ENCODE measurements at places on chromosomes 7 and 10.

GRCh38 chr7:55549457-55549856 lies 22.8 kb downstream of the VOPP1 start:
- DNase-seq, result no peak

DNA sequence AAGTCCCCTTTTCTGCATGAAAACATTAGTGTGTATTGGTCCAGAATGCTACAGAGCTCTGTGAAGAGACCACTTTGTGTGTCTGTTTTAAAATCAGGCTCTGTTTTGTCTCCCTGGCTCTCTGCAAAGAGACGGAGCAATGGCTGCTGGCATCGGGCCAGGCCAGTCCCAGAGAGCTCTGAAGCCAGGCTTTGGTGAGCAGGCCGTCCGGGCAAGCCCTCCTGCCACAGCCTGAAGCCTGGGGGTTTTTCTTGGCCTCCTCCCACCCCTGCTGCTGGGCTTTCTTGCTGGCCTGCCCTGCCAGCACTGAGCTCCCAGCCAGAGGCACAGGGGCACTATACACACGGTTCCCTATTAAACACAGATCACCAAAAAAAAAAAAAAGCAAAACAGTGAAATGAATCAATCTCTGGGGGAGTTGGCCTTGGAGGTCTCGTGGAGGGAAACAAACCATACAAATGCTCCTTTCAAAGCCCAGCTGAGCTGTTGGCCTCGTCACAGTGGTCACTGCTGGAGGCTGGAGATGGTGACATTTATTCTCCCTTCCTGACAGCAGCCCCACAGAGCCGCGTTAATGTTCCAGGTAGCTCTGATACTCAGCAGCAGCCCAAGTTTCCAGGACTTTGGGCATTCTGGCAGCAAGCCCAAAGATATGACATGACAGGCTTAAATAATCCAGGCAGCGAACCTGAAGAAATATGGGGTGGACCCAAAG lies 237.2 kb downstream of the TCF7L2 start:
- DNase-seq, result no peak

- DNase-seq, result no peak
Observed at GRCh38 chr7:127678947-127679346, 27.0 kb downstream of the SND1 start.

GRCh38 chr7:5526100-5526905 lies 102.7 kb upstream of the TNRC18 start:
- DNase-seq, result peak; percentile 31

DNA sequence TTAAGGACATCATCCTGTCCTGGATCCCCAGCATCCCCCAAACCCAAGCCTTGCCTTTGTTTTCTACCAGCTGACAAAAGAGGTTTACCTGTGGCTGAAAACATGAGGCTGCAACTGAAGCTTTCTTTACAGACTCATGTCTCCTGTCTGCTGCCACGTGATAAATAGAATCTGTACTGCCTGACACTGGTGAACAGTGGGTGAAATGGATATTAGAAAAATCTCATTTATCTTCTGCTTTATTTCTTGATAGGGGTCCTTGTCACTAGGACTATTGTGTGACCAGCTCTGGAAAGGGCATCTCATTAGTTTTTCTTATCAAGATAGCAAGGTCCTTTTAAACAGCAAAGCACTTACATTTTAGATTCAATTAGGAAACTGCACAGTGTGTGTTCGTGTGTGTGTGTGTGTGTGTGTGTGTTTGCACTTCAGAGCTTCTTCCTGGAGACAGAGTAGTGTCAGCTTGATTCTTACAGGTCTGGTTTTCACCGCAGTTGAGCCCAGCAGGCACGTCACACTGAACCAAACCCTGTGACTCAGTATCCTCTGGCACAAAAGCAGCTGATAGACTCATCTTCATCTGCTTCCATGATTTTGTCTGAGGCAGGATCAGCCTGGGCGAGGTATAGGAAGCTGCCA lies 373.5 kb upstream of the CELF2 start:
- DNase-seq, result no peak

DNA sequence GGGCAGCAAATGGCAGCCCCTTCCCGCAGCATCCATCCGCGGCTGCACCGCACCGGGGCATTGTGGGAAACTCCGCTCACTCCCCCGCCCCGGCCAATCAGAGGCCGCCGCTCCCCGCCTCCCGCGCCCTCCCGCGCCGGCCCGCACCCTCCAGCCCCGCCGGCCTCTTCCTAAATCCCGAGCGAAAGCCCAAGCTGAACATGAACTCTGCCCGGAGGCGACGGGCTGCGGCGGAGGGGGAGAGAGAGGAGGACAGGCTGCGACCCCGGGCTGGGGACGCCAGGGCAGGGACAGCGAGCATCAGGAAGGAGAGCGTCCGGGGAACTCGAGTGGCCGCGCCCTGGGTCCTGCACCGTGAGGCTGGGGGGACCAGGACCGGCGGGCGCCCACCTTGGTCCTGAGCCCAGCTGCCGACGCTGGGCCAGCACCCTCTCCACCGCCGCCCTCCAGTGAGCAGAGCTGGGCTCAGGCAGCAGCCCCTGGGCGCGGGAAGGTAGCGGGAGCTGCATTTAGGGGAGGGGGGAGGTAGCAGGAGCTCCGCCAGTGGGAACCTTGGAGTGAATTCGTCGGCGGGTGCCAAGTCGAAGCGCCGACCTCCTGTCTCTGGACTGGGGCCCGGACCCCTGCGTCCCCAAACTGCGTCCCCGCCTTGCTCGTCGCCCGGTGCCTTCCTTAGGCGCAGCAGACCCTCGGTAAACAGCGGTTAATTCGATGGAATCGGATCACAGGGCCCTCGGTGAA lies at the start of gene DGKI:
DGKI (minus strand) TSS at position 148 of the 741 bp plus-strand sequence.
- DNase-seq, result no peak

DNA sequence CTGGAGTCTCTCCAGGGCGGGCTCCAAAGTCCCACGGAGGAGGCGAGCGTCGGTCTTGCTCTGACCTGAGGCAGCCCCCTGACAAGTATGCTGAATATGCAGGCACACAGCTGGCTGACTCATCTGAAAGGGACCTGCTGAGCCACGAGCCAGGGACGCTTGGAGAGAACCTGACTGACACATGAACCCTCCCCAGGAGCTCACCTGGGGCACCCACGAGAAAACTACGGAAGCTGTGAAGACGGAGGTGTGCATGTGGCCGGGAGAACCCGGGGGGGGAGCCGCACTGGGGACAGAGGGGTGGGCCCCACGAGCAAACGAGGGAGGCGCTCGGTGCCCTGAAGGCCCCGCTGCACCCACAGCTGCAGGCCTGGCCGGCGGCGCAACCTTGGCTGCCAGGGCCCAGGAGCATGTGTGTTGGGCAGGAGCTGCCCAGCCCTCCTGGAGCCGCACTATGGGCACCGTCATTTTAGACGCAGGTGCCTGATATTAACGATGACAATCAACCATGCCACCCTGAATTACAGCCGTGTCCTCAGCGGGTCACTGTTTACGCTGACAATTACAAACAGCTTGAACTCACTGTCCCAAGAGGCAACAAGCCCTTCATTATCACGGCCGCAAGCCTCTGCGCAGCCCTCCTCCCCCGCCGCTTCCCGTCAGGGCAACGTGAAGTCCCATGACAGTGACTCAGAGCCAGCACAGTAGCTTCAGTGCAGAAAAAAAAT lies 64.7 kb downstream of the DIP2C start:
- no peak for DNase-seq

GRCh38 chr7:48045195-48045765 lies 9.9 kb downstream of the C7orf57 start:
- DNase-seq, result no peak

DNA sequence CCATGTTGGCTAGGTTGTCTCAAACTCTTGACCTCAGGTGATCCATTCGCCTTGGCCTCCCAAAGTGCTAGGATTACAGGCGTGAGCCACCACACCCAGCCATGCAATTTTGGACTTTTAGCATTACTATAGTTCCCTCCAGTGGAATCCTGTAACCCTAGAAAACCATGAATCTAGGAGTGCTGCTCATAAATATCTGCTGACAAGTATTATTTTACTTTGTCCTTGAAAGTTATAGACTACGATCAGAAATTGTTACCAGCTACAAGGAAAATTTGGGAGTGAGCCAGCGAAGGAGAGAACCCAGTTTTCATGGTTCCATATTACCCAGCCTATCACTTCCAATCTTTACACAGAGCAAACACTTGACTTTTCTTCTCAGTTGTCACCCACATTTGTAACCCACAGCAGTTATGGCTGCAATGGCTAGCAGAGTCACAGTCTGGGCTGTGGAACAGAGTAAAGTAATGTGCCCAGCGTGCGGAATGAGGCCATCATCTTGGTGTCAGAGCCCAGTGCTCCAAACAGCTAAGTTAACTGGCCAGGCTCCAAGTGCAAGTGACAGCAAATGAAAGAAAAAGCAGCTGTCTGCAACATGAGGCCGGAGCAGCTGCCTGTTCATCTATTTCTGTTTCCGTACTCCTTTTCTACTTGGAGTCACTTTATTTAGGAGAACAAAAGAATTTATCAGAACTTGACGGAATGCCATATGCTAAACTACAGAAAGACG lies 29.9 kb downstream of the ZC3HC1 start:
- no peak for DNase-seq

DNA sequence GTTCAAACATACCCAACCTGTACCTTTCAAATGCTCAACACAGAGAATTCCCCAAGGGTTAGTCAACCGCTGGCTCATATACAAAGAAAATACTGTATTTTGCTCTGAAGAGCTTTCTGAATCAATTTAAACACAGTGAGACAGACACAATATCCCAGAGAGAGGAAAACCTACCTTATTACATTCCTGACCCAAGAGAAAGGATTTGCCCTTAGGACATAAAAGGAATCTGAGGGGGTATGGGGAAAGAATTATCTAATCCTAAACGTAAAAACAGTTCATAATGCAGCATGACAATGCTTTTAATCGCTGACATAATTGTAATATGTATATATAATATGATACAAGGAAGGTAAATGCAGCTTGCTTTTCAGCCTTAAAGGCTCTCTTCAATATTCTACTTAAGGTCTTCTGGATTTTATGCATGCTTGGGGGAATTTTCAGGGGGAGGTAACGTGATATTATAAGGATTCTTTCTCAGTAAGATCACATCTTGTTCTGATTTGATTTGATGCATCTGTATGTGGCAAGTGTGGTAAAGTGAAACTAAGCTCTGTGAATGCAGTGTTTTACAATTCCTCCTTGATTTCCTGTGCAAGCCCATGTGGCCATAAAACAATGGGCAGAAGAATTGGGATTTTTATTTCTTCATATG lies 240.5 kb downstream of the GLI3 start:
- no peak for DNase-seq

GRCh38 chr7:102814025-102814471 lies 65.2 kb downstream of the FAM185A start:
- no peak for DNase-seq

DNA sequence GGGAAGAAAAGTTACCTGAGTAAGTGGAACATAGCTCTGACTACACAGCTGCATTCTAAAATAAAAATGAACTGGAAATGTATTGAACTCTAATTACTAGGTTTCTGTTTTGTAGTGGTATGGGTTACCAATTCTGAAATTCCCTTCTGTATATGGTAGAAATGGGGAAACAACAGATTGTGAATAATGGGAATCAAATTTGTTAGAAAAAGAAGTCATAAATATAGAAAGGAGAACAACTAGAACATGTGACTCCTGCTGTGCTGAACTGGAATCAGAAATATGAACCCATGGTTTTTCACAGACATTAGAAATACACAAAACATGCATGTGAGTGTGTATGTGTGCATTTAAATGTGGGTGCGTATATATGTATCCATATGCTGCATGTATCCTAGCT lies 27.0 kb downstream of the MCMBP start:
- no peak for DNase-seq

- no peak for DNase-seq
Observed at GRCh38 chr7:74031403-74032190, 3.6 kb downstream of the ELN start.

DNA sequence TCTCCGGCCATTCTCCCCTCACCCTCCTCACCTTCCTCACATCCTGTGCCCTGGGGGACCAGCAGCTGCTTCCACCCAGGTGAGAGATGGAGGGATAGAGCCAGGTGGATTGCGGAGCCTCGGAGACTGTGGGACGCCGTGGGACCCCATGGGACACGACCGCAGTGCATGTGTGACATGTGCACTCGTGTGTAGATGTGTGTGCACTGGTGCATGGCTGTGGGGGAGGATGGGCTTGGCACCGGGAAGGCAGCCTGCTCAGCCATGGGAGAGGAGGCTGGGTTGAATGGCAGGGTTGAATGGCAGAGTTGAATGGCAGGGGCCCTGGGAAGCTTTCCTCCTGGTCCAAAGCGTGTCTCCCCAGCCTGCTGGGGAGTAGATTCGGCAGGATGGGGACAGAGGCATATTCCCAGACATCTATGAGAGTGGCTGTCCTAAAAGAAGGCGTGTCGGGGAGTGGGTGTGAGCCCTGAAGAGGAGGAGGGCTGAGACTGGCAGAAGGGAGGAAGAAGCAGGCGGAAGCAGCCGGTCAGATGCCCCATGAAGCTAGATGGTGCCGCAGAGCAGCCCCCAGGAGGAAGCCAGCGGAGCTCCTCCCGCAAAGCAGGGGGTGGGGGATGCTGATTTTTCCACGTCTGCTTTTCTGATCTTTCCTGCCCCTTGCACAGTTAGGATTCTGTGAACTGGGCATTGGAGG lies 815 bp downstream of the GIMAP8 start:
- no peak for DNase-seq

- no peak for DNase-seq
Observed at GRCh38 chr10:3452683-3453361, 280.2 kb upstream of the PITRM1 start.

DNA sequence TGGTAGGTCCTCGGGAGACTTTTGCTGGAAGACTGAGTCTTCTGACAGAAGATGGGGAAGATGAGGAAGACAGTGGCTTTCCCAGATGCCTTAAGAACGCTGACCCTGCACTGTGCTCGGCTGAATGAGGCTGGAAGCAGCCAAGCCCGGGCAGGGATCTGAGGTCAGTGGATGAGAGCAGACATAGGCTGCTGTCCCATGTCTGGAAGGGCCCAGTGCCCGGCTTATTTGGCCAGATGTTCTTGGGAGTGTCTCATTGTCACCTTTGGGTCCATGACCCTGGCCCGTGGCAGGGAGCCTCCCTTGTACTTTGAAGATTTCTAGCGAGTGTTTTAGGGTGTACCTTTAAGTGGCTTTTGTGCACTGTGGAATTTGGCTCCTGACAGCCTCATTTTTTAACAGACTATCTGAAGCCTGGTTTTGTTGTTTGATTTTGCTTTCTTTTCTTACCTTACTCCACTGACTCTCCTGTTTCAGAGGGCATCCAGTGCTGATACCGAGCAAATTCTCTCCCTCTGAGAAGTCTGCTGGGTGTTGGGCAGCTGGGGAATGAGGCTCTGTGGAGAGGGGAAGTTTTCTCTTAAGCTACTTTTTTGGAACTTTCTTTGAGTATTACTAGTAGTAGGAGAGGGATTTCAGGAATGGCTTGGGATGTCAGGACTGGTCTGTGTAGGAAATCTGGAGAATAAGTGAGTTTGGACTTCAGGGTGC lies 61.4 kb downstream of the CREB5 start:
- DNase-seq, result no peak

GRCh38 chr7:89308535-89308934 lies 513.0 kb upstream of the TEX47 start:
- DNase-seq, result no peak

- DNase-seq, result no peak
Observed at GRCh38 chr10:35225204-35225603, 98.6 kb downstream of the CREM start.

All from stimulated activated CD4-positive, alpha-beta T cell treated with anti-CD3 and anti-CD28 coated beads, Interleukin-1b, Interleukin-23, amount 100 ng/mL, for 1 hour (primary cell).